ENCODE measurements at places on chromosomes 3 and 15.

DNA sequence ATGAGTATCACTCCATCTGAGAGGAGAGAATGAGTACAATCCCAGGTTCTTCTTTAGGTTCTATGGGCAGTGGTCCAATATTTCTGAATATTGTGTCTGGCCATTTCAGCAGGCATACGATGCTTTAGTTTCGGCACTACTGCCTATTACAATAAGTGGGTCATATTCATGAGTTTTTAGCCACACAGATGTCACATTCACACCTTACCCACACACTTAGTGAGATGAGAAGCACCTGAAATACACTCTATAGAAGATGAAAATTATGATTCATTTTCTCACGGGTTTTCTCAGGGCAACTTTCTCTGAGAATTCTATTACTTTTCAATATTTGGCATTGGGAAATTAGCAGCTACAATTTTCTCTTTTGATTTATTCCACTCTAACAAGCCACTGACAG, 132.2 kb downstream of the TGFBR2 start:
- no peak for DNase-seq

GRCh38 chr3:49600781-49601180, 46.5 kb downstream of the BSN start:
- DNase-seq: no peak

GRCh38 chr15:45785897-45786296, 151.1 kb downstream of the SQOR start:
- no peak for DNase-seq

- no peak for DNase-seq
Observed at GRCh38 chr3:18633002-18633401, 207.9 kb upstream of the SATB1 start.

- DNase-seq: no peak
Observed at GRCh38 chr3:116618930-116619329, 90.6 kb upstream of the TUSC7 start.

- no peak for DNase-seq
Observed at GRCh38 chr15:41251411-41251810, 20.3 kb downstream of the CHP1 start.

GRCh38 chr15:36428102-36428845, 151.2 kb upstream of the CDIN1 start:
- no peak for DNase-seq

- DNase-seq: no peak
Observed at GRCh38 chr3:78589778-78590177, 1178.0 kb downstream of the ROBO1 start.

DNA sequence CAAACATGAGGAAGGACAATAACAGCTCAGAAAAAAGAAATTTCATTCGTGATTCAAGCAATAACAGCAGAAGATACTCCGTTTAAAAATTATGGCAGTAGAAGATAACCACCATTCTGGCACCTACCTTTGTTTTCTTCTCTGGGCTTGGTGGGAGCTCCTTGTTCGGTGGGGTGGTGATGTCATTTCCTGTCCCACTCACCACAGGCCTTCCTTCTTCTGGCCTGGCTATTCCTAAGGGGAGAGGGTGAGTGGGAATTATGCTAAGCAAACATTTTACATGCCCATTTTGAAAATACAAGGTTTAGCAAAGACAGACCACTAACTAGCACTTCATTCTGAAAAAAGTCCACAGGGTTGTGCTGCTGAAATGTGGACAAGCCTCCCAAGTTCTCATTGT, 74.4 kb downstream of the DHX30 start:
- no peak for DNase-seq

DNA sequence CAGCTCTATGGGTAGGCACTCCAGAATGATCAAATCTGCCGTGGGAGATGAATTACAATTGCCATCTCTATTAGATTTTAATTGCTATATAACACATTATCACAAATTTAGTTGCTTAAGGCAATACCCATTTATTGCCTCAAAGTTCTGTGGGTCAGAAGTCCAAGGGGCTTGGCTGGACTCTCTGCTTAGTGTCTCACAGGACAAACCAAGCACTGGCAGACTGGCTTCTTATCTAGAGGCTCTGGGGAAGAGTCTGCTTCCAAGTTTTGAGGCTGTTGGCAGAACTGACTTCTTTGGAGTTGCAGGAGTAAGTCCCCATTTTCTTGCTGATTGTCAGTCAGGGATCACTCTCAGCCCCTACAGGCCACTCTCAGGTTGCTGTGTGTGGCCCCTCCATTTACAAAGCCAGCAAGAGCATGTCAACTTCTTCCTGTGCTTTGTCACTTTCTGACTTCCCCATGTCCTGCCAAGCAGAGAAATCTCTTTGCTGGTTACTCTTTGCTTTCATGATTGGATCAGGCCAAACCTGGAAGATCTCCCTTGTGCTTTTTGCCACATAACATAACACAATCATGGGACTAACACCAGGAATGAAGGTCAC, 93.5 kb upstream of the PRICKLE2 start:
- no peak for DNase-seq

DNA sequence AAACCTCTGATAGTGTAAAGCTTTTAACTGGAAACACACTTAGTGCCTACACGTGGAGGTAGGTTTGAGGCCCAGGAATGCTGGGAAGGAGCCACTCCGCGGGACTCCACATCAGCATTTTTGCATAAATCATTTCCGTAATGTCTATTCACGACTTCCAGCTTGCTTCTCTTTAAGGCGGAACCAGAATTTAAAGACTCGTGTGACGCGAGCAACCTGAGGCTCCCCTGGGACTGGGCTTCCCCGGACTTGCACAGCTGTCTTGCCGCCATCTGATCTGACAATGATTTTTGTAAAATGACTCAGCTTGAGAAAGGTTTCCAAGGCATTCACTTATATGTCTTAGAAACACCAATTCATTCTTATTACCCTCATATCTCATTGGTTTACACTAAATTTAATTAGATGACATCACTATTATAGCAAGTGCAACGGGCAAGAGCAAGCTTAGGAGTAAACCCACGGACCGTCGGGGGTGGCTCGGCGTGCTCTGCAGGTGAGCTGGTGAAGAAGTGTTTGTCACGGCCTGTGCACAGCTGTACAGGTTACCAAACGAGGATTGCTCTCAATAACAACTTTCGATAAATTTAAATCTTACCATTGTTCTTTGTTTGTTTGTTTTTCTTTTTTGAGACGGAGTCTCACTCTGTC, 95.2 kb downstream of the CHSY1 start:
- DNase-seq: no peak

DNA sequence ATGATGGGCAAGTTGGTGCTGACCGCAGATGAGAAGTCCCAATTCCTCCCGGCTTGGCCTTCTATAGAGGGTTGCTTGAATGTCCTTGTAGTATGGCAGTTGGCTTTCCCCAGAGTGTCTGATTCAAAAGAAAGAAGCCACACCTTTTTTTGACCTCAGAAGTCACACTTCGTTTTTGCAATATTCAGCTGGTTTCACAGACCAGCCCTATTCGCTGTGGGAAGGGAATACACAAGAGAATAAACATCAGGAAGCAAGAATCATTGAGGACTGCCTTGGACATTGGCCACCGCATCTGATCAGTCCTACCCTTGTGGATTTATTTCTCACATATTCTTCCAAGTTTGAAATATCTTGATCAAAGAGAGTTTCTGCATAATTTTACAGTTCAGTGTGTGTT, 228.6 kb upstream of the SUCLG2 start:
- no peak for DNase-seq

DNA sequence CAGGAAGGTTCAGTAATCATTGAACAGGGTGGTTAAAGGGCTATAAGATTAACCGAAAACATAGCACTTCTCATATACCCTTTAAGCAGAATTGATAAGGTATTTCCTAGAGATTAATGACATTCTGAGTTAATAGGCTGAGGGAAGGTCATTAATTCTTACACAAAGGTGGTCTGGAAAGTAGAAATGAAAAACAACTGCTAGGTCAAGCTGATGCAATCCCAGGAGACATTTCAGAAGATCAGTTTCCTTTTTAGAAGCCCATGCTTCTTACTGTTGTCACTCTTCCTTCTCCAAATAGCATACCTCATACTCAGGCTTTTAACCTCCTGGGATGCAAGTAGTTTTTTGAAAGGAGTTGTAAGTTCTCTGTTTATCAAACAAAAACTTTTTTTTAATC, 8.8 kb downstream of the FILIP1L start:
- no peak for DNase-seq

DNA sequence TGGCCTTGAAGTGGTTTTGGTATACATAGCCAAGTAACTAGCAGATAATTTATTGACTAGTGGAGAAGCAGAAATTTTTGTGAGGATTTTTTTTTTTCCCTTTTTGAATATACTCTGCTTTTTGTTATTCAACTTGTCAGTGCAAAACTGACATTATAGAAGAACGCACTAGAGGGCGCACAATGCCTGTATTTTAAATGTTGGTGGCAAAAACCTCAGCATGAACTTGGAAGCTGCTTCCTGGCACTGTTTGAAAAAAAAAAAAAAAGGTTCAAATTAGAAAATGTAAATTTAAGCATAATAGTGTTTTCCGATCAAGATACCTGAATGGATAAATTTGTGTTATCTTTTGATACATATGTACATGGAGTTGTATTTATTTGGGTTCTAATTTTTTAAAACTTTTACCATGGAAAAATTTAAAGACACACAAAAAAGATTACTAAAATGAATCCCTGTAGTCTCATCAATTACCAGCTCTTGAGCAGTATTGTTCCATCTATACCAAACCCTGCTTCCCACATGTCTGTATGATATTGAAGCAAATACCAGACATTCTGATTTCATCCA, 56.0 kb downstream of the SLC25A26 start:
- peak; percentile 61 for DNase-seq

DNA sequence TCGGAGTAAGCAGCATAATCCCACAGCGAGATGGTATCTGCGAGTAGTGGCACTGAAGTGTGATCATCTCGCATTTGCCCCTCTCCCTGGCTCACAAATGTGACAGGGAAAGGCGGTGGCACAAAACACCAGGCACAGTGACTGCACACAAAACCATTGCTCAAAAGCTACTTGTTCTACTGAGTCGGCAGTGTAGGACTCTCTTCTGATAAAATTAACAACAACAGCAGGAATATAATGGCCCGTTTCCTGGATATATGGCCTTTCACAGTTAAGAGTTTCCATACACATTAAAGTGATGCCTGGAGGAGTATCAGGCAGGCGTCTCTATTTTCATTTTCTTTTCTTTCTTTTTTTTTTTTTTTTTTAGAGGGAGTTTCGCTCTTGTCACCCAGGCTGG, 69.0 kb downstream of the MYO1E start:
- DNase-seq: no peak

GRCh38 chr3:36596419-36596818, 167.9 kb downstream of the DCLK3 start:
- DNase-seq: no peak

- no peak for DNase-seq
Observed at GRCh38 chr3:194285850-194286197, 65.3 kb downstream of the CPN2 start.

DNA sequence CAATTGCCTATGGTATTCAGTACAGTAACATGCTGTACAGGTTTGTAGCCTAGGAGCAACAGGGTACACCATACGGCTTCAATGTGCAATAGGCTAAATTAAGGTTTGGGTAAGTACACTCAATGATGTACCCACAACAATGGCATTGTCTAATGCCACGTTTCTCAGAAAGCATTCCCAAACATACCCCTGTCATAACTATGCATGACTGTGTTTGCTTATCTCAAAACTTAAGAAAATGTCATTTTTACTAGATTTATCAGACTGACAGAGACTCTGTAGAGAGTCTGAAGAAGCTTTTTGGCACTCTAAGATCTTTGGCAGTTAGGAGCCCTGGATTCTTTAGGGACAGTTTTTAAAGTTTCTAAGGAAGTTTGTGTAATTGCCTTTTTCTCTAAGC, 59.9 kb downstream of the MECOM start:
- DNase-seq: no peak
